ENCODE measurements at places on chromosomes 3 and 15.
A peak's percentile ranks its signal among the peaks of the same experiment; 100 is the strongest.

- DNase-seq = peak; percentile 99
Measured at GRCh38 chr3:60759439-60759838, 491.8 kb downstream of the FHIT start.

DNA sequence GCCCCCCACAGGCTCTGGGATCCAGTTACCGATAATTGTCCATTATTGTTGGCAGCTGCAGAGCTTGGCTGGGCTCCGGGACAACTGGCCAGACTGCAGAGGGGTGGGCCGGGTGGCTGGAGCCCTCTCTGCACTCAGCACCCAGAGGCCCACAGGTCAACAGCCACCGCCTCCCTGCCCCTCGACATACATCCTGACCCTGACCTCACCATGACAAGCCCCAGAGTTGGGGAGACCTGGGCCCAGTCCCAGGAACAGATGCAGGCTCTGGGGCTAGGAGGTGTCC is 22.4 kb downstream of the PTH1R start:
- no peak for DNase-seq

GRCh38 chr3:127544192-127544802 is 46.2 kb downstream of the TPRA1 start:
- peak; percentile 51 for DNase-seq

- DNase-seq = no peak
Measured at GRCh38 chr3:33437556-33438283, 2.5 kb downstream of the UBP1 start.

- DNase-seq = no peak
Measured at GRCh38 chr3:108088146-108088545, 2.7 kb downstream of the CD47 start.

GRCh38 chr3:105956306-105956705 is 87.5 kb upstream of the CBLB start:
- no peak for DNase-seq

DNA sequence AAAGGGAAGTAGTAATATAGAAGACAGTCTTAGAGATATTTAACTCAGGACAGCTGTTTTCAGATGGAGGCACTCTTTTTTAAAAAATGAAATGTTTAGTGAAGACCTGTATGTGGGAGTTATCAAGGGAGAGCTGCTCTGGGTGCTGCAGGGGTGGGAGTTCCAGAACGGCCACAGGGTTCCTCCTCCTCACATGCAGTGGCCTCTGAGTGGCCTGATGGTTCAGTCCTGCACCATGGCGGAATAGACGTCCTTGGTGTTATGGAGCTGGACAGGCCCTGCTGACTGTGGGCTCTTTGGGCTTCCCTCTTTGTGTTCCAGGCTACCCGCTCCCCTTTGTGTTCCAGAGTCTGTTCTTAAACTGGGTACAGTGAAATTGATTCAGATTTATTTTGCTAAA is 126.1 kb downstream of the CHST2 start:
- DNase-seq = no peak

DNA sequence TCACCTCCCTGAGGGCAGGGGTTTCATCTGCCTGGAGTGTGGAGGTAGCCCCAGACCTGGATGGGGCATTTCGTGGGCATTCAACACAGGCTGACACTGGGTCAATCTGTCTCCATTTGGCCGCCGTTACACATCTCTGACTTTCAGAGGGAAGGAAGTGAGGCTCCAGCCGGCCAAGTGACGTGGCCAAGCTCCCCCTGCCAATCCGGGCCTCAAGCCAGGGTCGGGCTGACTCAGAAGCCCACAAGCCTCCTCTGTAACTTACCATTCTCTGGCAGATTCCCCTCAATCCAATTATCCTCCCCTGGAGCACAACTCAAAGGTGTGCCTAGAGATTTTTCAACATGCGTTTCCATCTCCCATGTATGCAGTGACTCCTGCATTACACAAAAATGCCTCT is 227.6 kb downstream of the KLF13 start:
- peak; percentile 31 for DNase-seq

DNA sequence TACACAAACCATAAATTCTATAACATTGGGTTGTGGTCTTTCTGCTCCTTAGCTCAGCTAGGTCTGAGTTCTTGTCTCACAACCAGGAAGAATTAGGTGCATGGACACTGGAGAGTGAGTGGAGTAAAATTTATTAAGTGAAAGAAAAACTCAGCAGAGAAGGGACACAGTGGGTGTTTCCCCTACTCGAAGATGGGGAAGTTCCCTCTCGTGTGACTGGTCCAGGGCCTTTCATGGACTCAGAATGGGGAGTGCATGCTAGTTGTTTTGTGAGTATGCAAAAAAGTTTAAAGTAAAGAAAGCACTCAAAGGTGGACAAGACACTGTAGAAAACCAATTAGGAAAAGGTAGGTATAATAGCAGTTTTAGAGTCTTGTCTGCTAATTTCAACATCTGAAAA is 215.5 kb upstream of the RORA start:
- no peak for DNase-seq

GRCh38 chr3:71710906-71711494 is 14.2 kb downstream of the EIF4E3 start:
- DNase-seq = peak; percentile 69

- DNase-seq = no peak
Measured at GRCh38 chr3:149401212-149401925, 23.9 kb upstream of the TM4SF1 start.

DNA sequence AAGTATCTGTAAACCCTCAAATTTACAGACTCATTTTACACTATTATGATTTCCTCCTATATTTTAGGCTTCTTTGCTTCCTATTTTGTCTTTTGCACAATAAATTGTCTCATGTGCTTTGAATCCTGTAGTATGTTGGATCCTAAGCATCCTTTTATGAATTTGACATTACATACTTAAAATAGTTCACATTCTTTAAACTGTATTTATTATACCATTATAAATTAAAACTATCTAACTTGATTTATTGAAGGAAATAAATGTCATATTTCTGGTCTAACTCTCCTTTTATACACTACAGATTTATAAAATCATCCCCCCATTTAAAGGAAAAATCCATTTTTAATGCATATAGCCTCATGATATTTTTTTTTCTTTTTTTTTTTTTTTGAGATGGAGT is 32.6 kb downstream of the EHHADH start:
- no peak for DNase-seq

DNA sequence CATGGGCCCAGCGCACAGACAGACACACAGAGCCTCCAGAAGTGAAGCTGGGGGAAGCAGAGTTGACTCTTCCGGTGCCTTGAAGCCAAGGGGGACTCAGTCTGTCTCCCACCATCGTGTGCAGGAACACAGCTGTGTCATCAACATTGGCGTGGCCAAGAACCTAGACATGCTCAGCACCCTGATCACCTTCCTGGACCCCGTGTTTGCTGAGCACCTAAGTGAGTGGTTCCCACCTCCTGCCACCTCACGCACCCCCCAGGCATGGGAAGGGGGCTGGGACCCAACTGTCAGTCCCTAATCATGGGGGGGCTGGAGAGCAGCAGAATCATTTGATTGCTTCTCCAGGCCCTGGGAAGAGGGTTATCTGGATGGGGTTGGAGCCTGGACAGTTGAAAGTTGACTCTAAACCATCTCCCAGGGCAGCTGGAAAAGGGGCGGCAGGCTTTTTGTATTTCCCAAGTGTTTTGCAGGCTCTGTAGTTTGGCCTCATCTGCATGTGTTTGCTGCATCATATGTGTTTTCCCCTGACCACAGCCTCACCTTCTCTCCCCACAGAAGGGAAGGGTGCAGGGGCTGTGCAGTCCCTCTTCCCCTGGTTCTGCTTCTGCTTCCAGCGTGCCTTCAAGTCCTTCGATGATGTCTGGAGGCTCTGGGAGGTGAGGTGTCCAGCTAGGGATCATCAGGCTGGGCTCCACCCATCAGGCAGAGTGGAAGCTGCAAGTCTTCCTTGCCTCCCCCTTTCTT is 12.8 kb downstream of the TBC1D21 start:
- no peak for DNase-seq

GRCh38 chr15:31255176-31255510 is 71.5 kb upstream of the KLF13 start:
- DNase-seq = no peak

- DNase-seq = no peak
Measured at GRCh38 chr15:52567871-52568600, 794 bp downstream of the ARPP19 start.

GRCh38 chr3:184380185-184380626 is 352 bp downstream of the CHRD start:
- DNase-seq = no peak

GRCh38 chr15:63223463-63223862 is 34.1 kb downstream of the RAB8B start:
- no peak for DNase-seq

GRCh38 chr3:171339598-171339997 is 120.6 kb downstream of the TNIK start:
- no peak for DNase-seq
